ENCODE measurements at places on chromosomes 5 and 9.

DNA sequence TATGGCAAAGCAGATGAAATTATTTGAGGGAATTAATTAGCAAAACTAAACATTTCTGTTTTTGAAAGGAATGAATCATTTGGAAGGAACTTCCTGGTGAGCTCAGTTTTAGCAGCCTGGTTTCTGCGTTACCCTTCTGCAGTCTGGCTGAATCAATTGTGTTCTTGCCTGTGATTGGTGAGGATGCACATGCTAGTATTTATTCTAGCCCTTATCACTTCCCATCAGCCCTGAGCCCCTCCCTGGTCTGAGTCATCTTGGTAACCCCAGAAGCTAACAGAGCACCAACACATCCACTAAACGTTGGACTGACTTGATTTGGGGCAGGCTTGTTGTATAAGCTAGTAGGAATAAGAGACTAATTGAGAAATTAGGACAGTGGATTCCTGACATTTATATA lies 6.6 kb downstream of the TJP2 start:
- DNase-seq: no peak

GRCh38 chr9:130328349-130328801 lies 62.8 kb downstream of the HMCN2 start:
- DNase-seq: no peak

GRCh38 chr5:36066540-36067210 lies at the start of gene UGT3A2:
TSS of gene UGT3A2 (minus strand) at chr5:36066882. CDS start at chr5:36066789, 93 bp downstream.
- no peak for DNase-seq

DNA sequence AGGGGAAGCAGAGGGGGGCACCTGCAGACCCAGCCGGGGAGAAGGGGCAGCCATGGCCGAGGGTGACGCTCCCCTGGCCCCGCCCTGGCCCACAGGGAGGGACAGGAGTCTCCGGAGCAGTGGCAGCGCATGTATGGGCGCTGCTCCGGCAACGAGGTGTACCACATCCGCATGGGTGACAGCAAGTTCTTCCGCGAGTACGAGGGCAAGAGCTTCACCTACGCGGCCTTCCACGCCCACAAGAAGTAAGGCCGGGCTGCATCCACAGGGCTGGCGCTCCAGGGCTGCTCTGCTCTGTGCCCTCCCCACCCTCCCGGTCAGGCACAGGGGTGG lies 68.2 kb downstream of the KCNT1 start:
- DNase-seq: no peak

DNA sequence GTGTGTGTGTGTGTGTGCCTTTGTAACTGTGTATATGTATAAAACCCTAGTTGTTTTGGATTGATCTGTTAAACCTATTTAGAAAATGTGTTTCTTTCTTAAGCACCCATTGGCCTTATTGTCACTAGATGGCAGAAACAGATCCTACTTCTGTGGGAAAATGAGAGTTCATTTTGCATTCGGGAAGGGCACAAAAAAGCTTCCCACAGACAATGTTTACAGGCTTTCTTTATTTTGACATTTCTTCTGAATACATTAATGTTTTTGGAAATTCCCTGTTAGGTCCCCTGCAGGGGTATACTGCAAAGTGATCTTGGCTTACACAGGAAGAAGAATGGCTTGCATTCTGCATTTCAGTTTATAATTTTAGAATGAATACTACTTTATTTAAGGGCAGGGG lies 481.8 kb upstream of the ARRDC3 start:
- no peak for DNase-seq

DNA sequence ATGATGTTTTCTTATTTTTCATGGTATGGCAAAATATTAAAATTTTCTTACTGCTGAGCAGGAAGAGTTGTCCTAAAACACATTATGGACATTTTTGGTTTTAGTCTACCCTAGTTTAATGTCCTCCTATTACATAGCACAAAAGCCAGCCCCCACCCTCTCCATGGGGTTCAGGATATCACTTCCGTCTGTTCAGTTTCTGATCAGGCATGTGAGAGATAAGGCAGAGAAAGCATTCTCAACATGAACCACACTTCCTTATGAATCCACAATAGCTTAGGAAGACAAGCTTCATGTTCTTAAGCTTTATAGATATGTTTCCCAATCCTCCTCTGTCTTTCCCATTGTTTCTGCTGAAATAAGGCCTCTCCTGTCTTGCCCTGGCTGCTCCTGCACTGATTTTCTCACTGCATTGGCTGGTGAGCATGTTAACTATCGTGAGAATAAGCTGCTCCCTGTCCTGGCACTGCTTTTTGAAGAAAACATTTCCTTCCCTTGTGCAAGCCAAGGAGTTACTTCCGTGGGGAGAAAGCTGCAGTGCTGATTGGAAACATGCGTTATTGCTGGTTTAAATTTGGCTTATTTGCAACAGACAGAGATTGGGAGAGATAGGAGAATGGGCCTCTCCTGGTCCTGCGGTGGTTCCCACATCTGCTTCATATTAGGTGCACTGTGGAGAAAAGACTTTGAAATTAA lies 260.3 kb upstream of the RPS23 start:
- no peak for DNase-seq

DNA sequence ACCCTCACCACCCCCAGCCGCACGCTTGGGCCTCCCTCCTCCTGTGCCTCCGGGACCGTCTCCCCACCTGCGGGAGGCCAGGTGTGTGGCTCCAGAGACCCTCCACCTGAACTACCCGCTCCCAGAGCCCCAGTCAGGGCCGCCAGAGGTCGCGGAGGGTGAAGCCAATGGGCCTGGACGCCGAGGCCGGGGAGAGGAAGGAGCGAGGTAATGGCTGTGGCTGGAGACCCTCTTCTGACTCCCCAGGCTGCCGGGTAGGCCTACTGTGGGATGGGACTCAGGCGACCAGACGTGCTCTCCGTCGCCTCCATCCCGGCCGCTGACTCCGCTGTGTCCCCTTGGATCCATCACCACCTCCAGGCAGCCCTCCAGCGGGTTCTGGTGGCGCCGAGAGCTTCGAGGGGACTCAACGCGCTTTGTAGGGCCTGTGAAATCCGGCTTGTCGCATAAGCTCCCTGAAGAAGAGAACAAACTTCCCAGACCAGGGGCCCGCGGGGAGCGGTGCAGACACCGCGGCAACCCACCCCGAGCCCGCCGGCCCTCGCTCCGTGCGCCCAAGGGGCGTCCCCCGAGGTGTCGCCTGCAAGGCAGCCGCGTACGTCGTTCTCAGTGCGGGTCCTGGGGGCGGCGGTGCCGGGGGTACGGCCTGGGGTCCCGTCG lies 12.6 kb downstream of the IRX2 start:
- no peak for DNase-seq

DNA sequence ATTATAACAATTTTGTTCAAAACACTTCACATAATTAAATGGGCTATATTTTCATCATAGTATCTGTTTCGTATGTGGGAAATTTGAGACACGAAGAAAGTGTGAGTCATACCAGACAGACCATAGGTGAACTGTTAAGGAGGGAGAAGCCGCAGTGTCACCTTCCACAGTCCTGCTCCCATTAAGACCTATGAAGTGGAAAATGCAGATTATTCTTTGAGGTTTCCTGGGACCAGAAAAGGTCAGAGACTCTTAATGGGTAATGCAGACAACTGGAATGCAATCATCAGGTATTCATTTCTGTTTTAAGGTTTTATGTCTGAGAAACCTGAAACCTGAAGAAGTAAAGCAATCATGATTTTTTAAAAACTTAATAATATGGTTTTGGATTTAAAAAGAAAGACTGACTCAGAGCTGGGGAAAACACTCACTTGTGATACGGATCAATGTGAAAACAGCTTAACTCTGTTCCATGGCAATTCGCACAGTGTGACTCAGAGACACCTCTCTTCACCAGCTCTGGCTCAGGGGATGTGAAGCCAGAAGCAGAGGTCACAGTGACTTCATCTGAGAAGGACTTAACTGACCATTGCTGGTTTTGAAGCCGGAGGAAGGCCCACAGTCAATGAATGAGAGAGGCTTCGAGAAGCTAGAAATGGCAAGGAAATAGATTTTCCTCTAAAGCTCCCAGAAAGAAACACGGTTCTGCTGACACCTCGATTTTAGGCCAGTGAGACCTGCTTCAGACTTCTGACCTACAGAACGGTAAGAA lies 17.2 kb upstream of the GCNT1 start:
- DNase-seq: no peak

Measured in stimulated activated CD4-positive, alpha-beta T cell treated with anti-CD3 and anti-CD28 coated beads, TNF-alpha, amount 100 ng/mL, for 1 hour (primary cell).